Urinary bladder (tissue), 4 donors: ENCODE measurements at places on chromosomes 13 and 19. TPM values are rescaled to one million over a fixed set of nuclear protein-coding genes. Genes with fewer than 3 reads are reported as not detected.

DNA sequence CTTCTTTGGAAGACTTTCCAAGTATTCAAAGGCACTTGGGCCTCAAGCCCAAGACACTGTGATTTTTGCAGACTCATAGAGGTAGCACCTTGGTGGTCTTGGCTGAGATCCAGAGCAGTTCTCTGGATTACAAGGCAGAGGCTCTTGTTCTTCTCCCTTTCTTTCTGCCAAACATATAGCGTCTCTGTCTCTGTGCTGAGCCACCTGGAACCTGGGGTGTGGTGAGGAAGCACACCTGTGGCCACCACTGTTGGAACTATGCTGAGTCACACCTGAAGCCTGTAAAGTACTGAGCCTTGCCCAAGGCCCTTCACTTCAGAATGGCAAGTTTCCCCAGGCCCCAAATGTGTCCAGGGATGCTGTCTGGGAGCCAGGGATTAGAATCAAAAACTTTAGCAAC lies 127.5 kb downstream of the FREM2 start:
- DNase-seq = no peak

GRCh38 chr13:28548872-28549271 lies 53.9 kb upstream of the FLT1 start:
- DNase-seq = no peak

Gene C5AR2
- polyA plus RNA-seq = 4.9 TPM

DNA sequence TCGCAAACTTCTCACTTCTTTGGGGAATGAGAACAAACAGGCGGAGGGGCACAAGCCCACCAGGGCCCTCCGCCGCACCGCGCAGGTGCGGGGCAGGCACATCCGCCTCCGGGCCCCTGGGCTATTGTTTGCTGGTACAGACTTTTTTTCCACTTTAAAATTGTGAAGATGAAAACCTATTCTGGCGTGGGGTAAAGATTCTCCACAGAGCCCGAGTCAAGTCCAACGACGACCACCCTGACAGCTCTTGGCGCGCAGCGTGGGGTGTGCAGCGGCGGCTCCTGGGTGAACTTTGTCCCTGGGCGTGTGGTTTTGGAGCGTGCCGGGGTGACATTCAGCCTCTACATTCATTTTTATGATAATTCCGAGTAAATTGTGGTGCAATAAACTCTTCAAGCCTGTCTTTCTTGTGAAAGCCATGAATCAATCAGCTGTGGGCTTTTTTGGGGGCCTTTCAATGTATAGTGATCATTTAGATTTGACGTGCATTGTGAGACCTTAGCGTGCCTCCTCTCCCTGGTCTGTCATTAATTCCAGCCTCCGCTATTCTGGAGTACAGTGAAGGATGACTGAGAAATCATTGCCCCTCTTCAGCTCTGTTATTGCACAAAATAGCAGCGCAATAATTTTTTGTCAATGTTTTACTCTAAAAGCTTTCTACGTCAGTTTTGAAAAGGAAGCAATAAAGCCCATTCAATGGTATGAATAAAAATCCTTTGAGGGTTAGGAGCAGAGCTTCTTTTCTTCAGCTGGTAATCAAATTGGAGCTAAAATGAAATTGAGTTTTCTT lies 90.0 kb downstream of the TEX29 start:
- no peak for DNase-seq

DNA sequence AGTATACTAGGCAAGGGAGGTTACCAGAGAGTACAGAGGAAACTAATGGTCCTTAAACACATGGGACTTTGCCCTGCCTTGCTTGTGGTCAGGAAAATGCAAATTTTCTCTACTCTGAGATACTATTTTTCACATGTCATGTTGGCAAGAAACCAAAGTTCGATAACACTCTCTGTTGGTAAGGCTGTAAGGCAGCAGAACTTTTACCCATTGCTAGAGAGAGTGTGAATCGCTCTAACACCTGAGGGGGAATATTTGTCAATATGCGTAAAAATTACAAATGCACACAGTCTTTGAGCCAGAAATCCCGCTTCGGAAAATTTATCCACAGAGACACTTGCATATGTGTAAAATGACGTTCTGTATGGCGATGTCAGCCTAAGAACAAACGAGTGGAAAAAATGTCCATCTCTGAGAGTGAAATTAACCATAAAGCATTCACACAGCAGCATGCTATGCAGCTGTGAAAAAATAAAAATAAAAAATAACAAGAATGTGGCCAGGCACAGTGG lies 9.5 kb upstream of the RFX1 start:
- DNase-seq = no peak

GRCh38 chr13:66623129-66623820 lies 606.9 kb downstream of the PCDH9 start:
- DNase-seq = no peak

Gene PRX
- polyA plus RNA-seq = 6.7 TPM

DNA sequence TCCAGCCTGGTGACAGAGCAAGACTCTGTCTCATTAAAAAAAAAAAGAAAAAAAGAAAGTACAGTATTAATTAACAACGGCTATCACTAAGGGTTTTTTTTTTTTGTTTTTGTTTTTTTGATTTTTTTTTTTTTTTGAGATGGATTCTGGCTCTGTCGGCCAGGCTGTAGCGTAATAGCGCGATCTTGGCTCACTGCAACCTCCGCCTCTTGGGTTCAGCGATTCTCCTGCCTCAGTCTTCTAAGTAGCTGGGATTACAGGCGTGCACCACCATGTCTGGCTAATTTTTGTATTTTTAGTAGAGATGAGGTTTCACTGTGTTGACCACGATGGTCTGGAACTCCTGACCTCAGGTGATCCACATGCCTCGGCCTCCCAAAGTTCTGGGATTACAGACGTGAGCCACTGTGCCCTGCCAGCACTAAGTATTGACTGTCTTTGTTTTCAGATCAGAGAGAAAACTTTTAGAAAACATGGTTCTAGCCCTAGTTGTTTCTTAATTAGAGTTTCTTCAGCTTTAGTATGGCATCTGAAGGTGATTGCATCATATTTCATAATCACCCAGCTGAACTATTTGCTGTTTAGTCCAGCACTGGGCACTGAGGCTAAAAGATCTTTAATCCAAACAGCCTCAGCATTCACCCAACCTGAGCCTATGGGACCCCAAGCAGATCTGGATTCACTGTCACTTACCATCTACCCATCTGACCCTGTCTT lies 2.7 kb upstream of the GATAD2A start:
- DNase-seq = no peak

DNA sequence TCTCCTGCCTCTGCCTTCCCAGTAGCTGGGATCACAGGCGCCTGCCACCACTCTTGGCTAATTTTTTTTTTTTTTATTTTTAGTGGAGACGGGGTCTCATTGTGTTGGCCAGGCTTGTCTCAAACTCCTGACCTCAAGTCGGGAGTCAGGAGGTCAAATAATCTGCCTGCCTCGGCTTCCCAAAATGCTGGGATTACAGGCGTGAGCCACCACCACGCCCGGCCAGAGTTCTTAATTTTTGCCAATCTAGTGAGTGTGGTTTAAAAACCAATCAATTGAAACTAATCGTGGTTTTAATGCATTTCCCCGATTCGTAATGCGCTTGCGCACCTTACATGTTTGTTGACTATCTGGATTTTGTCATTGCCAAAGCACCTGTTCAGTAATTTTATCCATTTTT lies 37.0 kb downstream of the SKA3 start:
- DNase-seq = no peak

DNA sequence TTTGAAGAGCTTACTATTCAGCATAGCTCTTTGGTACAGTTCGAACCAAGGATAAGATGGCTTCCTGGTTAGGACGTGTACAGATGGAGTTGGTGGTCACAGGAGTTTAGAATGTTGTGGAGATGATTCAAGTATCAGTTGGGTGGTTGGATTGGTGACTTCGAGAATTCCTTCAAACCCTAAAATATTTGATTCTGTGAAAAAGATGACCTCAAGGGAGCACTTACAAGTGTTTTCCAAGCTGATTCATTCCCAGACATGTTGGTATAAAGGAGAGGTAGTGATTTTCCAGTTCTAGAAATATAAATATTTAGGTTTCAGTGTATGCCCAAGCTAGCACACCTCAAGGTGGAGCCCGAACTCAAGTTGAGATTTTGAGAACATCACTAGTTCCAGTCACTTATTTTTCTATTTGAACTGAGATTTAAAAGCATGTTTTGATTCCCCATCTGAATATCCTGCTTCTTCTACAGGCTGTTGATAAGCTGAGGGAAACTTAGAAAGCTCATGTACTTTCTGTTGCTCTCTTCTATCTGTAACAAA lies 306.1 kb downstream of the DCT start:
- no peak for DNase-seq

GRCh38 chr13:52879950-52880741 lies 31.7 kb upstream of the PCDH8 start:
- no peak for DNase-seq

GRCh38 chr13:40161931-40162330 lies 504.5 kb downstream of the FOXO1 start:
- DNase-seq = no peak

Gene KLK8
- polyA plus RNA-seq = not detected

DNA sequence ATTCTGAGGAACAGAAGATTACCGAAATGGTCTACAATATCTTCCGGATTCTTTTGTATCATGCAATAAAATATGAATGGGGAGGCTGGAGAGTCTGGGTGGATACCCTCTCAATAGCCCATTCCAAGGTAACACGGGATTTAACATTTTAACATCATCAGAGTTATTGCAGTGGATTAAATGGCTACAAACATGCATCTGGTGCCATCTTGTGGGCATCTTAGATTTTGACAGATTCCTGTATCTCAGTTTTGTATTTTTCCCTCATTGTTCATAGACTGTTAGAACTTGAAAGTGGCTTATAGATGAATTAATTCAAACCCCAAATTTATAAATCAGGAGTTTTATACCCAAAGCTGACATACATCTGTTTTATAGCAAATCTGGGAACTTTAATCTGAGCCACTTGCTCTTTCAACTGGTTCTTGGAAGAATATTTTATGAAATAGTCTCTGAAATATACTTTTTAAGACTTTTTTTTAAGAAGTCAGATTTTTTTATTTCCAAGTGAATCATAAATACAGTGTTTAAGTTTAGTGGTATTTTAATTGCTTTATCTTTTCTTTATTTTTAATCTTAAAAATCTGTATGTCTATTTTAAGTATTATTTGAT lies 215.2 kb downstream of the NBEA start:
- DNase-seq = no peak

GRCh38 chr13:53241891-53242348 lies 213.3 kb downstream of the OLFM4 start:
- no peak for DNase-seq

DNA sequence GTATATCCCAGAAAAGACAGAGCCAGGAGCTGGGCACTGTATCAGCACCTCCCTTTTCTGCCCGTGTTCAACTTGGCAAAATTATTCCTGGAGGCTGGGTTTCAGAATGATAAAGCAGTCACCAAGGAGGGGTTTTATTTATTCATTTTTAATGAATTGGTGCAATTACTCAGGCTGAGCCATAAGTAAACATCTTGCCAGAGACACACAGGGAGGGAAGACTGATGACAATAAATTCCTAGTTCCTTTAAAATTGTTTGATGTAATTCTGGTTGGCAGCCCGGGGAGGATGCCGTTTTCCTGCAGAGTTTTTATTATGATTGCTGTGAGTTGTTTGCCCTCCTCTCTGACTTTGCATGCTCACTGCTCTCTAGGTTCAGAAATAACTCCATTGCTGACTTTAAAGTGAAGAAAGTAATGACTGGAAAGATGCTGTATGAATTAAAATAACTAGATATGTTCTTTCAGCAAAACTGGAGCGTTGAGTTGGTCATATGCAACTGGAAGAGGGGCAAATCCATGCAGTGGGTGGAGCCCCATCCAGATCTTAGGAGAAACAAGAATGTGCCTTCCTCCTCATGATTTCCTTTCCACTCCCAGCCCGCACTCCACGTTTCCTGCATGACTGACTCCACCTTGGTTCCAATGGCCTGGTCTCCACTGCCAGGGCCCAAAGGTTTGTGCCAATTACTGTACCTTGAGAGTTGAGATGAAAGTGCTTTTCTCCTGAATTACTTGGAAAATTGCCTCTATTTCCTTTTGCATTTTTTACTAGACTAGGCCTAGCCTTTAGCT lies 182.1 kb downstream of the RFC3 start:
- DNase-seq = no peak

GRCh38 chr19:7476777-7477494 lies 11.9 kb downstream of the PEX11G start:
- no peak for DNase-seq

- no peak for DNase-seq
Measured at GRCh38 chr13:77969299-77969698, 50.7 kb upstream of the EDNRB start.

DNA sequence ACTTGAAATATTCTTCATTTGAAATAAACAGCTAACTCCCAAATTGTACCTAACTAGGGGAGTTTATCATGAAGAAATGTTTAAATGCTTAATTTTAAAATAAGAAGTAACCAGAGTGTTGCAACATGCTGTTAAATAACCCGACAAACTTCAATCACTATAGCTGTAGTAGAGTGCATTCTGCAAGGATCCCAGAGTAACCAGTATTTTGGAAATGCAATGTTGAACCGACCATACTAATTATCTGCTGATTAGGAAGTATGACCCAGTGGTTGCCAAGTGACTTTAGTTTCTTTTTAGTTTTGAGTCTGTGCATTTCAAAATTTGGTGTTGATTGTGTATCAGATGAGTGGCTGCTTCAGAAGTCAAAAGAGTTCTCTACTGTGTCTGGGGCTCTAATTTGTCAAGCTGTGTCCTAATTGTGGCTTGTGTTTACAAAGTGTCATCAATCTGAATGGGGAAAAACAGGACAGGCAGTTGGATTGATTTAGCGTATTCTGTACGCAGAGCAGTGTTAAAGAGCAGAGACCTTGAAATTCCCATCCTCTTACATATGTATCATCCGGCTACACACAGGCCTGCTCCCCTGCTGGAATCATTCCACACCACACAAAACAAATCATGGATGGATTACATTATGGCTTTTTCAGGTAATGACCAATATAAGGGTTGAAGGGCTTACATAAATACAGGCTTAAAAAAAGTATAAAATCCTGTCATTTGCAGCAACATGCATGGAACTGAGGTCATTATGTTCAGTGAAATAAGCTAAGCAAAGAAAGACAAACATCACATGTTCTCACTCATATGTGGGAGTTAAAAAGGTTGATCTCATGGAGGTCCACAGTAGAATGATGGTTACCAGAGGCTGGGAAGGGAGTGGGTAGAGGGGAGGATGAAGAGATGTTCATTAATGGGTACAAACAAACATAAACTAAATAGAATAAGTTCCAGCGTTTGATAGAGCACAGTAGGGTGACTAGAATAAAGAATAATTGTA lies 351.5 kb downstream of the KLF12 start:
- DNase-seq = no peak
